ENCODE measurements at places on chromosomes 2 and 18. TPM values are rescaled to one million over a fixed set of nuclear protein-coding genes. Genes with fewer than 3 reads are reported as not detected.

Gene EMILIN2
- 13.2 TPM for total RNA-seq

Gene PLEKHH2
- total RNA-seq: 4.2 TPM

Gene CGREF1
- total RNA-seq: 2.3 TPM

Gene SERPINB2
- total RNA-seq: 1.9 TPM

Gene ASPRV1
- 0.14 TPM for total RNA-seq

Gene ASTL
- total RNA-seq: not detected

Gene SERPINB10
- 0.98 TPM for total RNA-seq

Gene RMDN2
- 2.8 TPM for total RNA-seq

Gene PID1
- total RNA-seq: 0.69 TPM

Gene CPLX4
- not detected for total RNA-seq

Gene TCF7L1
- 1.1 TPM for total RNA-seq

Gene KIAA1328
- 2.7 TPM for total RNA-seq

Gene UGT1A9
- not detected for total RNA-seq

Gene PLA2R1
- 1.3 TPM for total RNA-seq

Gene ZAP70
- not detected for total RNA-seq

Gene HOXD12
- not detected for total RNA-seq

- no peak for DNase-seq
Measured at GRCh38 chr2:39416140-39416539, 20.9 kb downstream of the MAP4K3 start.

DNA sequence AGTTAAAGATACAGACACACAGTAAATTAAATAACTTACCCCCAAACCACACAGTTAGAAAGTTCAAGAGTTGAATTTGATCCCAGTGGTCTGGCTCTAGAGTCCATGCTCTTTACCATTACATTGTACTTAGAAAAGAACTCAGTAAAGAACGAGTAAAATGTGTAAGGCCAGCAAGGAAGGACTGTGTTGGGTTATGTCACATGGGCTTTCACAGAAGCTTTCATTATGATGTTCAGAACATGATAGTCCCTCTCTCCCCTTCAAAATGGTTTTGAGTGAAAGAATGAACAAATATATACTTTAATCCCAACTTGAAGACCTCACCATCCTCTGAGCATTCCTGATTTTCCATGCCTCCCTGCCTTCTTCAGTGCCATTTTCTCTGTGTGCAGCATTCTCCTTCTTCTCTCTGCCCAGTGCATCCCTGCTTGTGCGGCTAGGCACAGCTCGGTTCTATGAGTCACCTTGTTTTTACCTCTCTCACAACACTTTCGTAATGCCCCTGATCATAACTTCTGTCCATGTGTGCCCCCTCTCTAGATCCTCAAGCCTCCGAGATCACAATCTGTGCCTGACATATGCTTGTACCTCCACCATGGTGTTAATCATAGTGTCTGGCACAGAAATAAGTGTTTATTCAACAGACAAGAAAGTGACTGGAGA lies 22.0 kb downstream of the RASGRP3 start:
- DNase-seq: no peak

DNA sequence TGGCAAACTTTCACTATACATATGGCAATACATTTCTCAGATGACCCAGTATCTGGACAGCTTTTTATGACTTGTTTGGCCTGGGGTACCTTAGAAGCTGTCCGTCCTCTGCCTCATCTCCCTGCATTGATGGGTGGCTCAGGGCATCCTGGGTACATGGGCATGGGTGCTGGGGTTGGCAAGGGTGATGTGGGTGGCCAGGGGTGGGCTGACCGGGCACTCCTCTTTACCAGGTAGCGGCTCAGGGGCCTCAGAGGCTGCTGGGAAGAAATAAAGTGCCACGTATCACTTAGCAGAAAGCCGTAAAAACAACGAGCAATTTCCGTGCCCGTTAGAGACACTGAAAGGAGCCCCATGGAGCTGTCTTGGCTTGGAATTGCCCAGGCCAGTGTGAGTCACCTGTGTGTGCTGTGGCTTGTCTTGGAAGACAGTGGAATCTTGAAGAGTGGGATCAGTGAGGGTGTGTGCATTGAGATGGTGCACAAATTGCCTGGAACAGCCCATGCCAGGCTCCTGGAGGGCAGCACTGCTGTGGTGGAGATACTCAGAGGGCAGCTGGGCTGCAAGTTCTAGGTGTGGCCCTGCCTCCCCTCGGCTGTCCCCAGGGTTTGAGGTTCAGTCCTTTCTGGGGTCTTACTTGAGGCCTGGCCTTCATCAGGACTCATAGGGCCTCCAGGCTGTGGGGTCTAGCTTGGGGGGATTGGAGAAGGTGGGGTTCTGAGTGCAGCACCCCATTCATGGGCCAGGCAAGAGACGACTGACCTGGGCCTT lies 88.8 kb downstream of the FHOD3 start:
- no peak for DNase-seq

GRCh38 chr2:238383743-238384380 lies 42.9 kb upstream of the ASB1 start:
- no peak for DNase-seq

GRCh38 chr2:69529480-69529879 lies 92.2 kb upstream of the NFU1 start:
- DNase-seq: no peak

GRCh38 chr18:41690332-41691127 lies 264.5 kb upstream of the PIK3C3 start:
- DNase-seq: no peak

DNA sequence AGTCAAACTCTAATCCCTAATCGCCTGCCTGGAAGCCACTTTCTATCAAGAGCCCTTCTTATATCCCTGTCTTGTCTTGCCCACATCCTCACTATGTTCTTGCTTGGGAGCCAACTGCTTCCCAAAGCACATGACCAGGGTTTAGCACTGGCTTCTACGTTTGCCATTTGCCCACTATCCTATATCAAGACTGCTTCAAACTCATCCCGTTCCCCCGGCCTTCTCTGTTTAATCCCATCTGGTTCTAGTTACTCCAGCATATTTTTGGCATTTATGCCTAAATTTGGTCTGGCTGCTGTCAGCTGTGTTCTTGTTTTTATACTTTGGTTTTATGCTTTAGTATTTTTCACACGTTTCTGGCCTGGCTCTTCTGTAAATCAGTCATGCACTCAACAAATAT lies 40.2 kb downstream of the POLR1A start:
- DNase-seq: no peak

GRCh38 chr2:123095219-123095835 lies 929.8 kb upstream of the CNTNAP5 start:
- DNase-seq: no peak

DNA sequence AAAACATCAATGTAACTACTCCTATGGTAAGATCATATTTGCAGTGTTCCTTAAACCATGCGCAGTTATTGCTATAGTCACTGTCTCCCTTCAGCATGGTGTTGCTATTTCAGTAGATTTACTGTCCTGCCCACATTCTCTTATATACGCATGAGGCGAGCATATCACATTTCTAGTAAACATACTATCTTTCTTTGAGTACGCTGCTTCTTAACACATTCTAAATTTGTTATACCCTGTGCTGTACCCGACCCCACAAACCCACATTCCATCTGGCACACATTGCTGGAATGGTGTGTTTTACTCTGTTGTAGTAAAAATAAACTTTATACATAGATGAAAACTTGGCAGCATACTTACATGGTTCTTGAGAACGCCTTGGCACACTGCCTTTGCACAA lies 163.3 kb downstream of the QPCT start:
- no peak for DNase-seq

GRCh38 chr2:64626146-64626809 lies 27.4 kb downstream of the SERTAD2 start:
- DNase-seq: no peak

GRCh38 chr18:72107647-72108383 lies 436.3 kb downstream of the CBLN2 start:
- no peak for DNase-seq

- no peak for DNase-seq
Measured at GRCh38 chr2:181723731-181724130, 43.4 kb upstream of the NEUROD1 start.

- no peak for DNase-seq
Measured at GRCh38 chr2:71575966-71576365, 122.6 kb downstream of the DYSF start.

DNA sequence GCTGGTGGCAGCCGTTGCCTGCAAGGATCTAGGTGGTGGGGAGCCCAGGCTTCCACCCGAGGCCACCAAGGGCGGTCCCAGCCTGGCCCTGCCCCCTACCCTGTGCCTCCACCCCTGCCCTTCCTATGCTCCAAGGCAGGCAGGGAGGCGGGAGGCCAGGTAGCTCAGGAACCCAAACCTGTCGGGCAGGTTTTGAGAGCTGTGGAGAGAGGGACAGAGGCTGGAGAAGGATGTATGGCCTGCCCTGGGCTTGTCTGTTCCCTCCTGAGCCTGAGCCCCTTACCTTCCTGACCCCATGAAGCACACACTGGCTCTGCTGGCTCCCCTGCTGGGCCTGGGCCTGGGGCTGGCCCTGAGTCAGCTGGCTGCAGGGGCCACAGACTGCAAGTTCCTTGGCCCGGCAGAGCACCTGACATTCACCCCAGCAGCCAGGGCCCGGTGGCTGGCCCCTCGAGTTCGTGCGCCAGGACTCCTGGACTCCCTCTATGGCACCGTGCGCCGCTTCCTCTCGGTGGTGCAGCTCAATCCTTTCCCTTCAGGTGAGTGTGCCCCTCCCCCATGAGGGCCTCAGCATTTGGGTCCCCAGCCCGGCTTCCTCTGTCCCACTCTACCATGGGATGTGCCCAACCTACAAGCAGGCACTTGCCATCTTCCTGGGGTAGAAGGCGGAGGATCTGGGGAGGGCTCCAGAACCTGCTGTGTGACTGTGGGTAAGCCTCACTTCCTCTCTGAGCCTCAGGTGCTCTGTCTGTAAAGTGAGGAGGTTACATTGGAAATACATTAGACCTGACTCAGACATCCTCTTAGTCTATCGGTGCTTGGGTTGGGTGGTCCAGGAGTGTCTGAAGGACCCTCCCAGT lies at the start of gene PROM2:
Gene PROM2, plus strand, starts transcription at position 159 of the 860 bp plus-strand sequence. Its CDS starts 137 bp downstream, at position 296.
- DNase-seq: no peak

DNA sequence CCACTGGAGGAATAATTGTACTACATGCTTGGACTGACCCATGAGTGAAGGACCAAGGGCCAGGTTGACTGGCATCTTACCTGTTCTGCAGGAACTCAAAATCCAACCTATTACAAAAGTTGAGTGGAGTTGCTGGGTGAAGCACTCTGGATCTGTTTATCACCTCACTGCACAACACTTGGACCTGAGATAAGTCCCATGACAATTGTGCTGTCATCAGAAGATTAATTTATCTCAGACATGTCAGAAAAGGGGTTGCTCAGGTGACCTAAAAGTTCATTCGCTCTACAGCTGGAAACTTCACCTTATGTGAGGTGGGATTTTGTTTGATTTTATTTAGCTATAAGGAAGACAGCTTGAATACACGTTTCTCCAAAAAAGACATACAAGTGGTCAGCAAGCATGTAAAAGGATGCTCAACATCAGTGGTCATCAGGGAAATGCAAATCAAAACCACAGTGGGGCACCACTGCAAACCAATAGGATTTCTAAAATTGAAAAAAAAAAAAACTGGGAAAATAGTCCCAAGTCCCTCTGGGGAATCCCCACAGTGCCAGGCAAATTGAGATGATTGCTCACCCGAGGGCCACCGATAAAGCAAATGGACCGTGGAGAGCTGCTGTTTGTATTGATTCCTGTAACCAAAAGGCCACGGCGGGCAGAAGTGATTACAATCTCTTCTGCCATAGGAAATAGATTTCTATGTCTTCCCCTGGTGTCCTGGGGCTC lies 65.8 kb upstream of the SLC35F5 start:
- no peak for DNase-seq

DNA sequence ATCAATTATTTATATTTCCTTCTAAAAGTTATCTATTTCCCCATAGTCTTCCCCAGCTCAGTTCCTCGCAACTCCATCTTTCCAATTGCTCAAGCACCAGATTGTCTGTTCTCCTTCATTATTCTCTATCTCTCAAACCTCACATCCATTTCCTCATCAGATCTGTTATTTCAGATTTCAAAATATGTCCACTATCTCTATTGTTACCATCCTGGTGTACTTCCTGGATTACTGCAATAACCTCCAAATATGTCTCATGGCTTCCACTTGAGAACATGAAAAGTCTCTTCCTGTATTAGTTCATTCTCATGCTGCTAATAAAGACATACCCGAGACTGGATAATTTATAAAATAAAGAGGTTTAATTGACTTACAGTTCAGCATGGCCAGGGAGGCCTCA lies 641.7 kb upstream of the ZEB2 start:
- no peak for DNase-seq

- DNase-seq: no peak
Measured at GRCh38 chr2:196293751-196294515, 122.6 kb upstream of the STK17B start.

- DNase-seq: peak; percentile 95
Measured at GRCh38 chr18:44637210-44638033, 43.3 kb upstream of the SETBP1 start.

DNA sequence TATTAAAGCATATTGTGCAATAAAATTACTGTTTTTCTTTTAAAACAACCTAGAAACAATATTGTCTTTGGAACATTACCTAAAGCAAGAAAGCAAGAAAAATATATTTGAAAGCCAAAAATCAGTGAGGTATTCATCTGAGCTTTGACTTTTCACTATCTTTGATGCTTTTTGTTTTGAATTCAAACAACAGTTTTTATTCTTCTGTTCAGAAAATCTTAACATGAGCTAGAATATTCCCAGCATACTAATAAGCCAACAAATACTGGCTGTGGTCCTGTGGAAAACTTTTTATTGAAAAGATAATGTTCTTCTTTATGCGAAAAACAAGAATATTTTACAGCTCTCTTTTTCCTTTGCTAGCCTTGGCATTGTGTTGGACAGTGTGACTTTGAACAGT lies 19.8 kb downstream of the FAM171B start:
- no peak for DNase-seq

DNA sequence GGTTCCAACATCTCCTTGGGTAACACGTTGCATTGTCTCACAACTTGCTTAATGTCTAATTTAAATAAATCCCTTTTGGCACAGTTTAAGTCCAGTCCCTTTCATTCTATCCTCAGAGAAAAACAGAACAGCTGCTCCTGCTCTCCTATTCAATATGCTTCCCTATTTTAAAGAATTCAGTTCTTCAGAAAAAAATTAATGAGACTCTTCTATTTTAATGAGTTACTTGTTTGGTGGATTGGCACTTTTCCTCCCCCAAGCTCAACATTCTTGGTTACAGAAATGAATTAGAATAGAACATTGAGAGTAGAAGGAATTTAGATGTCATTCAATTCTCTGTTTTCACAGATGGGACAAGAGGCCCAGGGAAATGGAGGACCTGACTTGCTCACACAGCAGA lies 116.9 kb upstream of the ATP8B1 start:
- DNase-seq: no peak

GRCh38 chr2:115201386-115201785 lies 758.9 kb downstream of the DPP10 start:
- DNase-seq: no peak

Measured in epithelial cell of proximal tubule (primary cell).